ENCODE measurements at places on chromosomes 6 and 20.

DNA sequence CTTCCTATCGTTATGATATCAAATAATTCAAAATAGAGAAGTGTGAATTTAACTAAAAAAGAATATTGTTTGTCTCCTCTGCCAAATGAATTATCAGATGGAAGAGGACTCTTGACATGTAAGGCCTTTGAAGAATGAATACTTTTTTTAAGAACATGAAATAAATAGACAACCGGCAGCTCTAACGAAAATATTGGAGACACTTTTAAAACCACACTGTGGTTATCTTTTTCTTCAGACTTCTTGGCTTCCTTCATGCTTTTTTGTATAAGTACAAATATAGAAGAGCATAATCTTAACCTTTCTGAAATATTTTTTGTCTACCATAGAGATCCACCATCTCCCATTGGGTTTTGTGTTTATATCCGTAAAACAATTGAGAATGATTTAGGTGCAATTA, 115.2 kb upstream of the SCGN start:
- no peak for DNase-seq

- no peak for DNase-seq
These were observed 211.6 kb upstream of the ZNF217 start for GRCh38 chr20:53804920-53805894.

GRCh38 chr20:45347936-45348778, at the start of gene SDC4:
SDC4 (minus strand) TSS chr20:45348424; CDS start chr20:45348384, 40 bp downstream.
- DNase-seq: no peak

DNA sequence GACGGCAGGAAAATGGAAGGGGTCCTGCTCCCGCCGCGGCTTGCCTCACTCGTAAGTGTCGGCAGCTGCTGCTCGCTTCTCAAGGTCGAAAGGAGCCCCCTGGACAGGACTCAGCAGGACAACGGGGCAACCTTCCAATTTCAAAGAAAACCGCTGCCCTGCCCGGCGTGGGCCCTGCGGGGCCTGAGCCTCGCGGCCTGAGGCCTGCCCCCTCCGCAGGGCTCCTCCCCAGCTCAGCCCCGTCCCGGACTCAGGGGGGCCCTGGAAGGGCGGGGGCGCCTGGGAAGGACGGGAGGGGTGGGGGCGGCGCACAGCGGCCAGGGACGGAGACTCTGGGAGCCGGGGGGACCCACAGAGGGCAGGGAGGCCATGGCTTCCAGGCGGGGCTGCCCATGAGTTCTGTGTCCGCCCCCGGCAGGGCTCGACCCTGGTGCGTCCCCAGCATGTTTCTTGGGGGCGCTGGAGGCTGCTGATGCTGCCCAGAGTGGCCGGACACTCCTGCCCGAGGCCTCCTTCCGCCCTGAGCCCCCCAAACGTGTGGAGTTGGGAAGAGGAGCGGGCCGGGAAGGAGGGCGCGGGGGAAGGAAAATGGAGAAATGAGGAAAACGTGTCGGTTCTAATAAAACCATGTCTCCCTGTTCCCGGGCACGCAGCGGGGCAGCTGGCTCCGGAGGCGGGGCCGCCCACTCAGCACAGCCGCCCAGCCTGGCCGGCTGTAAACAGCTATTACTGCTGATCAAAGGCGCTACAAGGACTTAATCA, 114.6 kb downstream of the DLL1 start:
- DNase-seq: no peak

- no peak for DNase-seq
These were observed 35.7 kb downstream of the CEBPB start for GRCh38 chr20:50226093-50226974.

DNA sequence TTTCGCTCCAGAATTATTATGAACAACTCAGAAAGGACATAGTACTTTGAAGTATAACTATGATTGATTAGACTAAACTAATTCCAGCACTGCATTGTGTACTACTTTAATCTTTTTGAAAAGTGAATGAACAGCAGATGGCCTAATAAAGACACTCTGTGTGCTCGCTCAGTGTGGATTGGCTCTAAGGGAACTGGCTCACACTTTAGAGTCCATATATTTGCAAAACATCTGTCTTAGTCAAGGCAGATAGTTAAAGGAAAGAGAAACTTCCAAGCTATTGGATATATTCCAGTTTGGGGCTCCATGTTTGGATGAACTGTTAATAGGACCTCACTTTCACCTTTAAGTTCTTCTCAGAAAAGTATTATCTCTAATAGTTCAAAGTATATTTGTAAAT, 218.9 kb downstream of the EYA4 start:
- no peak for DNase-seq

DNA sequence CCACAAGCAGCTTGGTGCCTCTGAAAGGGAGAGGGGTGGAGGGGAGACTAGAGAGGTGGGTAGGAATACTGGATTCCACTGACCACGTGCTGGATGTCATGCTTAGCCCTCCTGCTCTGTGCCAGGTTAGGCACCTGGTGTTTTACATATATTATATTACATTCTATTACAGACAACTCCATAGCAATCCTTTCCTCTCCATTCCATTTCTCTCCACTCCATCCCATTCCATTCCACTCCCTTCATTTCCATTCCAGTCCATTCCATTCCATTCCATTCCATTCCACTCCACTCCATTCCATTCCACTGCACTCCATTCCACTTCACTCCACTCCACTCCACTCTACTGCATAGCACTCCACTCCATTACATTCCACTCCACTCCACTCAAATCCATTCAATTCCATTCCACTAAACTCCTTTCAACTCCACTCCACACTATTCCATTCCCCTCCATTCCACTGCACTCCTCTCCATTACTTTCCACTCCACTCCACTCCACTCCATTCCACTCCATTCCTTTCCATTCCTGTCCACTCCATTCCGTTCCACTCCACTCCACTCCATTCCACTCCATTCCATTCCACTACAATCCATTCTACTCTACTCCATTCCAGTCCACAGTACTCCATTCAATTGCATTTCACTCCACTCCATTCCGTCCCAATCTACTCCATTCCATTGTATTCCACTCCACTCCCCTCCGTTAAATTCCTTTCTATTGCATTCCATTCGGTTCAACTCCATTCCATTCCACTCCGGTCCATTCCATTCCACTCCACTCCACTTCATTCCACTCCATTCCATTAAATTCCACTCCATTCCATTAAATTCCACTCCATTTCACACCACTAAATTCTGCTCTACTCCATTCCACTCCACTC, 27.2 kb upstream of the DEFB125 start:
- DNase-seq: no peak

- DNase-seq: no peak
These were observed 135.0 kb upstream of the RIPOR2 start for GRCh38 chr6:25070547-25071366.

DNA sequence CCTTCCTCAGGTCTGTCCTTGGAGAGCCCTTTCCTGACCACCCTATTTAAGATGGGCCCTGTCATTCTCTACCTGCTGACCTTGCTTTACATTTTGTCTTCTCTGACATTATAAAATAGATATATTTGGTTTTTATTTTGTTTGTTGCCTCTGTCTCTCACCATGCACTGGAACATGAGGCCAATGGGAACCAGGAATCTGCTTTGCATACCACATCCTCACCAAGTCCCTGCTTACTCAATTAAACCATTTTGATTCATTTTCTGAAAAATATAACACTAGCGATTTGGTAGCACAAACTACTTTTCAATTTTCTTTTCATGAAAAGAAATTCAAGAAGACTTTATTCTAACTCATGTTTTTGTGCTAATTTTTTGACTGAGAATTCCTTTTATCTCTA, 32.8 kb upstream of the POPDC3 start:
- DNase-seq: no peak

DNA sequence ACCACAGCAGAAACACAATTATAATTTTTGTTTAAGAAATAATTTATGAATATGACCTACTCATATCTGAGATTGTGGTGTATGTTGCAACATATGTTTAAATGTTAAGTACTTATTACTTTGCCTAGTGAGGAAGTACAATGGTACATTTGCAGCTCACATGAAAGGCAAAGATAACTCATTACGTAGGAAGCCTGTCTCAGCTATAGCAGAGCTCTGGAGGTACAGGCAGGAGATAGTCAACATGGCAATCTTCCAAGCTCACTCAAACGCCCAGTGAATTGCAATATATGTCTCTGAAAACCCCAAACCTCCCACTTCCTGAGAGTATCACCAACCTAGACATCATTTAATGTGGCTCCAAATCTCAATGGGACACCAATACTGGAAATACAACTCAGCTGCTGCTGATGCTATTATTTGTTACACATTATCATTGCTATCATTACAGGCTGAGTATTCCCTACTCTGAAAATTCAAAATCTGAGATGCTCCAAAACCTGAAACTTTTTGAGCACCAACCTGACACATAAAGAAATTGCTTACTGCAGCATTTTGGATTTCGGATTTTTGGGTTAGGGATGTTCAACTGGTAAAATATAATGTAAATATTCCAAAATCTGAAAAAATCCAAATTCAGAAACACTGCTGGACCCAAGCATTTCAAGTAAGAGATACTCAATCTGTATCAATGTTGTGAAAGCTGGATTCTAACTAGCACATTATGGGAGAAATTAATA, 25.1 kb upstream of the GSTA4 start:
- DNase-seq: no peak

DNA sequence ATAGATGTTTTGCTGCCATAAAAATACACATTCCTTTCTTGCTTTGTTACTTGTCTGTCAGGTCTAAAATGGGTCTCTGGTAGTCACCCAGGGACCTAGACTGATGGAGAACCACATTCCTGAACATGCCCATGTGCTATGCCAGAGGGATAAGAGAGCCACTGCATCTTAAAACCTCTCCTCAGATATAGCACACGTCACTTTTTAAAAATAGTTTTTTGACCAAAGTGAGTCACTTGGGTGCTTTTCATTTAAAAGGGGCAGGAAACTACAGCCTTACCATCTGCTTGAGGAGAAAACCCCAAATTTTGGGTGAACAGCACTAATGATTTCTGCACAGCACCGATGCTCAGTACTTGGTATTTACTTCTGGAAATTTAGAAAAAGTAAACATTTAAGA, 197.8 kb downstream of the OGFRL1 start:
- no peak for DNase-seq

DNA sequence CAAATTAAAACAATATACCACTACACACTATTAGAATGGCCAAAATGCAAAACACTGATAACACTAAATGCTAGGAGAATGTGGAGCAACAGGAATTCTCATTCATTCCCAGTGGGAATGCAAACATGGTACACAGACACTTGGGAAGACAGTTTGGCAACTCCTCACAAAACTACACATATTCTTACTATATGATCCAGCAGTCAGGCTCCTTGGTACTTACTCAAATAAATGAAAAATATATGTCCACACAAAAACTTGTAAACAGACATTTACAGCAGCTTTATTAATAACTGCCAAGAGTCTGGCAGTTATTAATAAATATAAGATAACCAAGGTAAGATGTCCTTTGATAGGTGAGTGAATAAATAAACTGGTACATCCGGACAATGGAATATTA, 44.9 kb downstream of the ABHD12 start:
- DNase-seq: no peak

- no peak for DNase-seq
These were observed 73.9 kb downstream of the PHACTR3 start for GRCh38 chr20:59678288-59678687.

- DNase-seq: no peak
These were observed 170.7 kb downstream of the EPHA7 start for GRCh38 chr6:93248631-93249030.

DNA sequence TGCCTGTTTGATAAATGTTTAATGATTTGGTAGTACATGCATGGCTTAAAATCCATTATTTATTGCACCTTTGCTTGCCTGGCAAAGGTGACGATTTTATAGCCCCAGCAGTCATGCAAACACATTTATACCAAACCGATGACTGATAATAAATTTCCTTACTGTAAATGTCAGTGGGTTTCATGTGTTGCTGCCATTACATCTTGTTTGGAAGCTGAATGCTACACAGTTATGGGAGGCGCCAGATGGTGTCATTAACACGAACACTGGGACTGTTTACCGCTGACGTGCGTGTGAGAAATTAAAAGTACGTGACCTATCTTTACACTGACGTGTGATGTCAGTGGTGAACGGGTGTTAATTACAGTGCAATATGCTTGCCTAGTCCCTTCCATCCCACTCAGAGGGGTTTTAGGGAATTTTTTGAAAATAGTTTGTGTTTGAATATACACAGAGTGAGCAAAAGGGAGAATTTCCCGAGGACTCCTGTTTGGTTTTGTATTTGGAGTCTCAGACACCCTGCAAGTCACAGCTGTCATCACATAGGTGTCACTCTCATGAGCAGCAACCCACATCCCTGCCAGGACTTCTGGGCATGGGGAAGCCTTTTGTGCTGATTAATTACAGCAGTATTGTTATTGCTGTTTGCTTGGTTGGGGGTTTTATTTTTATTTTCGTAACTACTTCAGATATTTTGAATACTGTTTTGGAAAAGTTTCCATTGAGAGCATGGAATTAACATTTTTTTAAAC, 151.8 kb upstream of the INSM1 start:
- no peak for DNase-seq

- no peak for DNase-seq
These were observed 329.8 kb upstream of the EPHA7 start for GRCh38 chr6:93749191-93749590.

DNA sequence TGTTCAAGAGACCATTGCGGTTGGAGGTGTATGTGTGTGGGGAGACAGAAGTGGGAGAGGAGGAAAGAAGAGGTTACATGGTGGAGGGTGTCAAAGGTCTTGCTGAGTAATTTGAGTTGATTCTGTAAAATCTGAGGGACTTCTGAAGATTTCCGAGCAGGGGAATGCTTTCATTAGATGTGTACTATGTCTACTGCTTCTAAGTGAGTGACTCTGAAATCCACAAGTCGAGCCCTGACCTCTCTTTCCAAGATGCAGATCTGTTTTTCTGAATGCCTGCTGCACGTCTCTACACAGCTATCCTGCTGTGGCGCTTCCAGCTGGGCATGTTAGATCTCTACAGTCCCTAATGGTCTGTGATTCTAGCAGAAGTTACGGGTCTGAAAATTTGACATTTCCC, 209.8 kb downstream of the ATXN1 start:
- DNase-seq: no peak
